GM04504 (cell line): ENCODE measurements at places on chromosomes 1 and 21.

- DNase-seq = no peak
Observed at GRCh38 chr1:1272341-1273208, 1.1 kb downstream of the UBE2J2 start.

DNA sequence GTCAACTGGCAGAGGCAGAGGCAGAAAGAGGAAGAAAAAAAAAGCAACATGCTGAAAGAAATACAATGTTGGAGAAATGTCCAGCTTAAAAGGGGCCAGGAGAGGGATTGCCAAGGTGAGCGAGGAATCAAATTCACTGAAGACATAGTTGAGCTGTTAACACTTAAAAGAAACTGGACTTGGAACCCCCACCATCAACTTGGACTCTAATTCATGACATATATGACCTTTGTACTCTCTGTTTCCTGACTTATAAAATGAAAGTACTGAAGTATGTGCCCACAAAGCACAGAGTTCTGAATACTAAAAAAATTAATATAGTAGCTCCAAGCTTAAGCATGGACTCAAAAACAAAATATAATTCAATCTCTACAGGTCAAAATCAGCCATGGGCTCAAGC lies 16.1 kb downstream of the PRR9 start:
- no peak for DNase-seq

GRCh38 chr1:54597455-54598030 lies 25.8 kb downstream of the FAM151A start:
- no peak for DNase-seq

DNA sequence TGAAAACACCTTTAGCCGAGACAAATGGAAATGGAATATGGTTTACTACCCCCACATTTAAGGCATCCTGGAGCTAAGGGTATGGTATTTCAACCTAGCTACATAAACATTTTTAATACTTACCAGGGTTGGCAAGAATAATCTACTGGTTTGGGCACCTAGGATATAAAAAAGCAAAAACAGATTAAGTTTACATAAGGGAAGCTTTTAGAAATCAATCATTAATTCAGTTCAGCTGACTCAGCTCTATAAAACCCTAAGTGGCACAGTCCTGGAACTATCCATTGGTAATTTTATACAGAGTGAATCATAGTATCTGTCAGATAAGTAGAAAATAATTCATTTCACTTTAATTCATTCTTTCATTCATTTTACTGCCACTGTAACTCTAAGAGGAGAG lies 355.2 kb downstream of the VAV3 start:
- no peak for DNase-seq

DNA sequence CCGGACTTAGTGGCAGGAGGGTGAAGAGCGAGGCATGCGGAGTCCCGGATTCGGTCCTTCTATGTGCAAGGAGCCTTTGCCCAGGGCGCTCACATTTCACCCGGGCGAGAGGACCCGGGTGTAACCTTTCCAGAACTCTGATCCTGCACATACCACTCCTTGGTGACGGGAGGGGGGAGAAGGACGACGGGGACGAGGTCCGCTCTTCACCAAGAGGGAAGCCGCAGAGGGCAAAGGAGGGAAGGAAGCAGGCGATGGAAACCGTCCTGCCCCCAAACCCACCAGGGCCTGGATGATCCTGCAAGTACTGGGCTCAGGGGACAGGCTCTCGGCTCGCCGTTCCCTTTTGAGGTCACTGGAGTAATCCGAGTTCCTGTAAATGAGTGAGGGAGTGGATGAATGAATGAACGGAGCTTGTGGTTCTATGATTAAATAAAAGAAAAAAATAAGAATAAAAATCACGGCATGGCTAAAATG lies 993 bp downstream of the SYPL2 start:
- DNase-seq = no peak

DNA sequence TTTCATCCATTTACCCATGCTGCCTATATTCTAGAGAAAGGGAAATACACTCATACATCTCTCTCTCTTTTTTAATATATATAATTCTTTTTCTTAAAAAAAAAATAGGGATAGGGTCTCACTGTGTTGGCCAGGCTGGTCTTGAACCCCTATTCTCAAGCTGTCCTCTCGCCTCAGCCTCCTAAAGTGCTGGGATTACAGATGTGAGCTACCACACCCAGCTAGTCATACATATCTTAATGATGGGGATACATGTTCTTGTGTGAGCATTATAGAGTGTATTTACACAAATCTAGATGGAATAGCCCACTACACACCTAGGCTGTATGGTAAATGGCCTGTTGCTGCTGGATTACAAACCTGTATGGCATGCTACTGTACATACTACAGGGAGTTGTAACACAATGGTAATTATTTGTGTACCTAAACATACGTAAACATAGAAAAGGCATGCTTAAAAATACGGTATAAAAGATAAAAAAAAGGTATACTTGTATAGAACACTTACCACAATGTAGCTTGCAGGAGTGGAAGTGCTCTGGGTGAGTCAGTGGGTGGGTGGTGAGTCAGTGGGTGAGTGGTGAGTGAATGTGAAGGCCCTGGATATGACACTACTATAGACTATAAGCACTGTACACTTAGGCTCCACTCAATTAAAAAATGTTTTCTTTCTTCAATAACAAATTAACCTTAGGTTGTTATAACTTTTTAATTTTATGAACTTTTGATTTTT lies 72.9 kb downstream of the IVNS1ABP start:
- peak; percentile 29 for DNase-seq

DNA sequence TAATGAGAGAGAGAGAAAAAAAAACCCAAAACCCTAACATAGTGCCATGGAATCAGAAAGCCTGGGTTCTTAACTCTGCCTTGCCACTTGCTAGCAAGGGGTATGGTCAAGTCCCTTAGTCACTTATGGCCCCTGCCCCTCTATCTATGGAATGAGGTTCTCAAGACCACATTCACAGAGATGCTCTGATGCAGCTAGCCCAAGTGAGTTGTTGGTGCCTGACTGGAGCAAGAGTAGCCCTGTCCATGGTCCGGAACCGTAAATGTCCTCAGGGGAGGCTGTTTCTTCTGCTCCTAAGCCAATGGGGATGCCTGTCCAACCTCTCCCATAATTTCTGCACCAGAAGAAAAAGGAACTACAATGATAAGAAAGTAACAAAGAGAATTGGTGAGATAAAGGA lies 56.8 kb downstream of the CSMD2 start:
- no peak for DNase-seq

- no peak for DNase-seq
Observed at GRCh38 chr1:156135930-156136871, 17.2 kb upstream of the SEMA4A start.

- no peak for DNase-seq
Observed at GRCh38 chr1:175262621-175263020, 70.0 kb upstream of the KIAA0040 start.

DNA sequence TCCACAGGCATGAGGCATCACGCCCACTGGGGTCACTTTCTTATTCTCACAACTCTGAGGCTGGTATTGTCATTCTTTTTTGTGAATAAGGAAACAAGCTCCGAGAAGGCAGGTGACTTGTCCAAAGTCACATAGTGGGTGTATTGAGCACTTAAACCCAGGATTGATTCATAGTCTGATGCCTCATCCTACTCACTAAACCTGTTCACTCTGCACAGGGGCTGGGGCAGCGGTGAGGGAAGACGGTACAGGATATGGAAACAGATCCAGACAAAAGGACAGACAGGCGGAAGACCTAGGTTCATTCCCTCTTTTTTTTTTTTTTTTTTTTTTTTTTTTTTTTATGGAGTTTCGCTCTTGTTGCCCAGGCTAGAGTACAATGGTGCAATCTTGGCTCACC lies 56.6 kb downstream of the NKAIN1 start:
- DNase-seq = no peak
